ENCODE measurements at places on chromosomes 4 and X.
A peak's percentile ranks its signal among the peaks of the same experiment; 100 is the strongest.

- DNase-seq = no peak
Measured at GRCh38 chr4:146577111-146577510, 55.4 kb upstream of the SLC10A7 start.

- no peak for DNase-seq
Measured at GRCh38 chr4:165828928-165829327, 44.1 kb upstream of the TLL1 start.

DNA sequence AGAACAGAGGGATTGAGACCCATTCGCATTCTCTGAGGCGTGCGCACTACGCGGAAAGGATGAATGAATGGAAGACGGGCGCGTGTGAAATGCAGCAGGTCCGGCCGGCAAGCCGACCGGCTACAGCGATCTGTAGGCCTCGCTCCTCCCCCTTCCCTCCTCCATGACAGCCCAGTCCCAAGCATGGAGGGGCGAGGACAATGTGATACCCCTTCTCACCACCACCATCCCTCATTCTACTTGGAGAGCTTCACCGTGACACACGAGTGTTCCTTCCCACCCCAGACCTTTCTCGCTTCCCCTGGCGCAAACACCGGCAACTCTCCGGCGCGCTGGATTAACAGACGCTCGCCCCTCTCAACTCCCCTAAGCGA is 815 bp downstream of the EIF4E start:
- peak; percentile 43 for DNase-seq

GRCh38 chrX:12657881-12658280 is 133.3 kb upstream of the PRPS2 start:
- DNase-seq = no peak

DNA sequence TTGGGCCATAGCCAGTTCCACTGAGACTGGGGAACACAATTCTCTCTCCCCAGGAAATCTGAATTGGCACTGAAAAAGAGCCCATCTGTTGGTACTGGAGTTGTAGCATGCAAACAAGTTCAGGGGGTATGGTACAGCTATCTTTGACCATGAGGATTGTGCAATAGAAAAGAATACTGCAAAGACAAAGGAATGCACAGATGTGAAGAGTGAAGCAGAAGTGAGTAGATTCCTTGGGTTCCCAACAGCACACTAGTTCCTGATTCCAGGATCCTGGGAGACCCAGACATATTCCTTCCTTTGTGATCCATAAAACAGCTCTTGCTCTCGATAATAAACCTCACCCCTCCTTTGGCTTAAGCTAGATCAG is 43.3 kb upstream of the CTAG2 start:
- no peak for DNase-seq

DNA sequence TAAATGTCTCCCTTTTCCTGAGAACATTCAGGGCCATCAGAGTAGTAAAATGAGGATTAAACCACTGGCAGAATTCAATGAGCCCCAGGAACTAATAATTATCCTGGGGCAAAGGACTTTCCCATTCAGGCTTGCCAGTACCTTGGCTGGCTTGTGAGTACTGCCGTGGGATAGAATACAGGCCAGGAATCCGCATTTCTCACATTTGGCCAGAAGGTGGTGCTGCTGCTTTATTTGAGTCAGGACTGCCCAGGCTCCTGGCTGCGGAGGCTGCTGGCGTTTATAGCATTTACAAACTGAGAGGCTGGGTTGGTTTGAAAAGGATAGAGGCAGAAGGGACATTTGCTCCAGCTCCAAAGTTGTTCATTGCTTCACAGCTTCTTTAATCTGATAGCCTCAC is 91.4 kb downstream of the RTL9 start:
- peak; percentile 42 for DNase-seq

GRCh38 chrX:119981286-119982070 is 37.9 kb upstream of the NKAP start:
- DNase-seq = no peak

GRCh38 chr4:47615385-47615784 is 130.3 kb downstream of the ATP10D start:
- DNase-seq = no peak

GRCh38 chrX:124256216-124256615 is 76.2 kb upstream of the TEX13D start:
- DNase-seq = no peak

DNA sequence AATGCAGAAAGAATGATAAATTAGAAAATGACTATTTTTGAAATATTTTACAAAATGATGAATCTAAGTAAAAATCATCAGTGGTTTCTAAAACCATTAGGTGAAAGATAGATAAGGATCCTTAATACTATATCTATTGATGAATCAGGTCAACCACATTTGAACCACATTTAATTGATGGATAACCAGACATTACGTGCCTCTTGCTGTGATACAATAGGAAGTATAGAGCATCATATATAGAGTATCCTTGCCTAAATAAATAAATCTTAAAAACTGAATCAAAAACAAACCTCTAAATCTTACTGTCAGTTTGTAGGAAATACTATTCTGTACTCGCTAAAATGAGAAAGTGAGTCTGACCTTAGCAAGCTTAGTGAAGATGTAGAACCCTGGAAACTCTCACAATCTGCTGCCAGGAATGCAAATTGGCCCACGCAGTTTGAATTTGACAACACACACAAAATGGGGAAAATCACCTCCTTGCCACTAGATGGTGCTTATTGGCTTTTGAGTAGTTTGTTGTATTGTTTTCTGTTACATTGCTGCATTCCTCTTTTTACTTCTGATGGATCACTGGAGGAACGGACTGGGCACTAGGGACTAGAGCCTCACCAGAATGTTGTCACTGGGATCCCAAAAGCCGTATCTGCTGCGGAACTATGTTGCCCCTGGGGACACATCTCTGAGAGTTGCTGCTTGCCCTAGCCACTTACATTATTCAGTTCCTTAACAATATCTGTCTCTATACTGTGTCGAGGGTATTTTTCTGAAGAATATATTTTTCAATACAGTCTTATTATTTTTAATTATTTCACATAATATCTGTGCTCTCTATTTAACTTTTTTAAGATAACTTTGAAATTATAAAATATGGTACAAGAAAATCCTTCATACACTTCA is 25.4 kb upstream of the SLAIN2 start:
- DNase-seq = peak; percentile 34

Data from CD4-positive, alpha-beta T cell treated with Interleukin-6 at 100 ng/mL for 8 hours (primary cell).